Muscle of leg (tissue), 16 donors: ENCODE measurements at places on chromosomes 16 and 17. TPM values are rescaled to one million over a fixed set of nuclear protein-coding genes. Genes with fewer than 3 reads are reported as not detected.

DNA sequence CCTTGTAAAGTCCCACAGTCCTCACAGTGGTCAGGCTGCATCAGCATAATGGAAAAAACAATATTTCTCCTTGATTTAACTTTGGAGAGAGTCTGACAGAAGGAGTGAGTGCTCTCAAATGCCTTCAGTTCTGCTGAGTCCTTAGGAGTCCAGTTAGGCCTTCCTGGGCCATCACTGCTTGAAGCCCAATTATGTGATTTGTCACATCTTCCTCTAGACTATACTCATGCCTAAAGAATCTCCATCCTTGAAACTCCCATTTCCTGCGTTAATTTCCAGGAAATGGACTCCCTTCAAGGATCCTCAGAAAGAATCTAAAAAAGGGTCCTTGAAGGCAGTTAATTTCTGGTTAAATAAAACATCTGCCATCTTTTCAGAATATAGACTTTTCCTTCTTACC, 52.8 kb downstream of the SLFN5 start:
- DNase-seq, result no peak
- H3K36me3 ChIP-seq, result no peaks in the 10 kb centered on the region
- no peaks in the 10 kb centered on the region for H3K4me1 ChIP-seq
- H3K27me3 ChIP-seq, result no peaks in the 10 kb centered on the region

GRCh38 chr16:7037495-7037894, 295.1 kb upstream of the RBFOX1 start:
- no peak overlapping the region for H3K27ac ChIP-seq
- H3K4me1 ChIP-seq, result no peaks in the 10 kb centered on the region
- no peaks in the 10 kb centered on the region for H3K36me3 ChIP-seq

DNA sequence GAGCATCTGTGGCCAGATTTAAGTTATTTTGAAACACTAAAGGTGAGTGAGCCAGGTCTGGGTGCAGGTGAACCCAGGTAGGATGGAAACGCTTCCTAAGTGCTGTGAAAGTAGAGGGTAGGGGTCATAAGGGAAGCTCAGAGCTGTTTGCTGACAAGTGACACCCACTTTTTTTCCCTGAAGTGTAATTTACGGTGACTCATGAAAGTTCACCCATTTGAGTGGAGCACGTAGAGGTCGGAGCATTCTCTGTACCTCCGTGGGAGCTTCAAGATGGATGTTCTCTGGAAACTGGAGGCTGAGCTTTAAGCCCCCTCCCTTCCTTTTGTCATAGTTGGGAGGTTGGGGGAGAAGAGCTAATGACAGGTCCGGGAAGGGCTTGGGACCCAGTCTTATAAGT, 44.3 kb downstream of the MPRIP start:
- no peak overlapping the region for H3K27ac ChIP-seq
- peaks cover 72% of the 10 kb centered on the region for H3K36me3 ChIP-seq
- no peak for DNase-seq
- H3K4me3 ChIP-seq, result no peak overlapping the region
- no peaks in the 10 kb centered on the region for H3K27me3 ChIP-seq

DNA sequence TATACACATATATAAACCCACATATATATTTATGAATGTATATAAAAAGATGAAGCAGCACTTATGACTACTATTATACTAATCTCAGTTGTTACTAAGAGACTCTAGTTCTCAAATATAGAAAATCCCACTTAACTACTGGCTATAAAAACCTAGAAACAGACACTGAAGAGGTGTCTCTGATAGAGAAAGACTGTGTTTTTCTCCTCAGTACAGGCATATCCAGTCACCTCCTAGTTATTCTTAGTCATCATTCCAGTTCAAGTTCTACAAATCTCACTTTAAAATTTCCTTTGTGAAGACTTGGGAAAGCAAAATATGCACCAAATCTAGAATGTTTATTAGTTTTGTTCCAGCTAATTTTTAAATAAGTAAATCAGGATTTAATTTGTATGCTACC, 93.9 kb downstream of the STH start:
- H3K27ac ChIP-seq, result no peak overlapping the region
- peaks cover 9% of the 10 kb centered on the region for H3K36me3 ChIP-seq
- H3K4me3 ChIP-seq, result no peak overlapping the region
- H3K27me3 ChIP-seq, result no peaks in the 10 kb centered on the region
- H3K4me1 ChIP-seq, result no peaks in the 10 kb centered on the region
- no peak for DNase-seq

DNA sequence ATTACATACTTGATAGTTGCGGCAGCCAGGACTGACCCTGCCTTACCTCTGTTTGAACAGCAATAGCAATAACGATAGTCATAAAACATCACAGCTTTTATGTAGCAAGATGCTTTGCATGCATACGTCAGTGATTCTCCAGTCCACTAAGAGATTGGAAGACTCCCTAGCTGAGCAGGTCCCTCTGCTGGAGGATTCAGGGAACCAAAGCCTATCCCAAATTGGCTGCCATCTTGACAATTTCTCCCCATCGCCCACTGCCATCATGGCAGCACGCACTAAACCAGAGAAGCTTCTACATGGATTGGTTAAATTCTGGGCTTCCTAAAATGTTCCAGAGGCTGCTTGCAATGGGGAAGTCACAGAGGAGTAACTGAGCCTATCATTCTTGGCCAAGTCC, 360.6 kb upstream of the XYLT1 start:
- H3K27ac ChIP-seq, result no peak overlapping the region
- H3K4me3 ChIP-seq, result no peak overlapping the region
- H3K36me3 ChIP-seq, result no peaks in the 10 kb centered on the region
- no peaks in the 10 kb centered on the region for H3K4me1 ChIP-seq
- H3K27me3 ChIP-seq, result no peaks in the 10 kb centered on the region

DNA sequence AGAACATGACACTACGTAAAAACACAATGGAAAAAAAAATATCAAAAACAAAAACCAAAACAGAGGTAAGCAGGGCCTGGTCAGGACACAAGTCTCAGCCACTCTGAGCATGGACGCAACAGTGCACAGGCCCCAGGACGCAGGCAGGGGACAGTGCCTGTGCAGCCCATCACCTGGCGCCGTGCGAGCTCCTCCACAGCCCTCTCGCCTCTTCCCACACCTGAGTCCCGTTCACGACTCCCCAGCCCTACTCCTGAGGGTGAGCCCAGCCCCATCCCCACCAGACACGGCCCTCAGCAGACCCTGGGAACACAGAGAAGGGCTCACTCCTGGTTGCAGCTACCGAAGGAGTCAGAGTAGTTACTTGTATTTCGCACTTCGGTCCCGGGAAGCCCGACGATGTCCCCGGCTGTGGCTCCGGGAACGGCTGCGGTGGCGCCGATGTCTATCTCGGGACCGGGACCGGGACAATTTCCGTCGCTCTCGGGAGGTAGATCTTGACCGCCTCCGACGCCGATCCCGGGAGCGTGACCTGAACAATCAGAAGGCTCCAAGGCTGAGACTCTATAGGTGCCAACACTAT, 9.4 kb downstream of the HBQ1 start:
- no peak overlapping the region for H3K27ac ChIP-seq
- H3K4me3 ChIP-seq, result no peak overlapping the region
- no peaks in the 10 kb centered on the region for H3K27me3 ChIP-seq
- H3K4me1 ChIP-seq, result no peaks in the 10 kb centered on the region
- DNase-seq, result no peak

- H3K4me3 ChIP-seq, result no peak overlapping the region
- peaks cover 21% of the 10 kb centered on the region for H3K4me1 ChIP-seq
- no peak overlapping the region for H3K27ac ChIP-seq
- H3K27me3 ChIP-seq, result no peaks in the 10 kb centered on the region
- DNase-seq, result no peak
- H3K36me3 ChIP-seq, result peaks cover 33% of the 10 kb centered on the region
These were observed 4.7 kb downstream of the PLEKHG4 start for GRCh38 chr16:67283826-67284555.

Gene KRT34
- not detected for total RNA-seq

Gene SSTR5
- not detected for total RNA-seq

Gene ZG16
- total RNA-seq, result not detected

DNA sequence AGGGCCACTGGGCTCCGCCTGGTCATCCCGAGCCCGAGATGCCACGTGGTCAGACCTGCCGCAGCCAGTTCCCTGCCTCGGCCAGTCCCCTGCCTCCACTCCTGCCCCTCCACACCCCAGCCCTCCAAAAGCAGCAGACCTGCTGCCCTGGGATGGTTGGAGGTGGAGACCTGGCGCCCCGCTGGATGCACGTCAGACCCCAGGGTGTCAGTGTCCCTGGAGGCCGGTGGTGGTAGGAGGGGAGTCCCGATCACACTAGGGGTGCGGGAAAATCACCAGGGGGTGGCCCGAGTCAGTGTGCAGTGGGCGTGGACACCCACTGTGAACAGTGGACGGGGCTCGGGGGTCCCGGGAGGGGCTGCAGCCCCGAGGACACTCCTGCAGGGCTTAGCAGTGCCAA, 26.9 kb downstream of the TPSG1 start:
- H3K4me3 ChIP-seq, result no peak overlapping the region
- no peak overlapping the region for H3K27ac ChIP-seq
- H3K4me1 ChIP-seq, result peaks cover 4% of the 10 kb centered on the region
- no peak for DNase-seq

GRCh38 chr16:10871157-10871991, 5.6 kb upstream of the CIITA start:
- no peak overlapping the region for H3K4me3 ChIP-seq
- H3K4me1 ChIP-seq, result peaks cover 13% of the 10 kb centered on the region
- no peaks in the 10 kb centered on the region for H3K36me3 ChIP-seq
- peaks cover 4% of the 10 kb centered on the region for H3K27me3 ChIP-seq

Gene MYH13
- total RNA-seq, result 0.31 TPM

- peaks cover 19% of the 10 kb centered on the region for H3K27me3 ChIP-seq
- no peaks in the 10 kb centered on the region for H3K36me3 ChIP-seq
- DNase-seq, result no peak
These were observed 58.8 kb downstream of the SLFN11 start for GRCh38 chr17:35314415-35315216.

GRCh38 chr17:80645706-80646325, 101.2 kb downstream of the RPTOR start:
- H3K4me1 ChIP-seq, result peaks cover 16% of the 10 kb centered on the region
- H3K4me3 ChIP-seq, result no peak overlapping the region
- H3K27ac ChIP-seq, result no peak overlapping the region
- no peaks in the 10 kb centered on the region for H3K36me3 ChIP-seq

GRCh38 chr17:7285679-7286078, 4.2 kb downstream of the SLC2A4 start:
- H3K27me3 ChIP-seq, result peaks cover 52% of the 10 kb centered on the region
- no peak overlapping the region for H3K4me3 ChIP-seq
- H3K27ac ChIP-seq, result no peak overlapping the region

GRCh38 chr16:2429034-2429770, at the start of gene CCNF:
CCNF (plus strand) TSS chr16:2429447; CDS start chr16:2429482, 35 bp downstream.
- H3K27ac ChIP-seq, result peak within 1 kb of the TSS; percentile 86
- DNase-seq, result peak; percentile 99
- H3K4me1 ChIP-seq, result peaks cover 21% of the 10 kb centered on the region

Gene CES4A
- total RNA-seq, result 2.4 TPM

DNA sequence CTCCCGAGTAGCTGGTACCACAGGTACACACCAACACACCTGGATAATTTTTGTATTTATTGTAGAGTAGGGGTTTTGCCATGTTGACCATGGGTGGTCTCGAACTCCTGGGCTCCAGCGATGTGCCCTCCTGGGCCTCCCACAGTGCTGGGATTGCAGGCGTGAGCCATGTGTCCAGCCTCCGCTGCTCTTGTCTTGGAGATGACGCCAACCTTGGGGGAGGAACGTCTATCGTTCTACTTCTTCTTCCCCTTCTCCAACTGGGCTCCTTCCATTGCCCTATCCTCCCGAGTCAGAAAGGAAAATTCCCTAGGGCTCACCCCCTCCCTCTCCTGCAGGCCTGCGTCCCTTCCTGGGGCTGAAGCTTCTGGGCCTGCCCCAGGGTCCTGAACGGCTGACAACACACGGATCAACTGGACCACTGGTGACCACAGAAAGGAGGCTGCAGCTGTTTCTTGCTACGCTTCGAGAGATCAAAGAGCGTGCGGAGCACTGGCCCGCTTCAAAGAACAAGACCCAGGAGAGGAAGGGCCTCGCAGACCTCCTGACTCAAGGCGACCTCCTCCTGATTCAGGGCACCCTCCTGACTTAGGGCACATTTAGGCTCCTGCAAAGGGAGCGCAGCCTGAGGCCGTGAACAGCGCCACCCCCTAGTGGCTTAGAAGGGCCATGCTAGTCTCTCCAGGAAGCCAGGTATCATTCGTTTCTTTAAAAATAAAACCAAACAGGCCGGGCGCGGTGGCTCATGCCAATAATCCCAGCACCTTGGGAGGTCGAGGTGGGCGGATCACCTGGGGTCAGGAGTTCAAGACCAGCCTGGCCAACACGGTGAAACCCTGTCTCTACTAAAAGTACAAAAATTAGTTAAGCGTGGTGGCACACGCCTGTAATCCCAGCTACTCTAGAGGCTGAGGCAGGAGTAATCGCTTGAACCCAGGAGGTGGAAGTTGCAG, 48.5 kb upstream of the HELZ start:
- DNase-seq, result peak; percentile 56
- H3K27me3 ChIP-seq, result no peaks in the 10 kb centered on the region
- H3K4me1 ChIP-seq, result peaks cover 26% of the 10 kb centered on the region
- H3K27ac ChIP-seq, result no peak overlapping the region

Gene CD300E
- total RNA-seq, result 0.09 TPM

- DNase-seq, result no peak
- no peak overlapping the region for H3K27ac ChIP-seq
- H3K4me1 ChIP-seq, result peaks cover 2% of the 10 kb centered on the region
- H3K36me3 ChIP-seq, result no peaks in the 10 kb centered on the region
- H3K4me3 ChIP-seq, result no peak overlapping the region
These were observed 557.7 kb downstream of the MAF start for GRCh38 chr16:79042886-79043285.

DNA sequence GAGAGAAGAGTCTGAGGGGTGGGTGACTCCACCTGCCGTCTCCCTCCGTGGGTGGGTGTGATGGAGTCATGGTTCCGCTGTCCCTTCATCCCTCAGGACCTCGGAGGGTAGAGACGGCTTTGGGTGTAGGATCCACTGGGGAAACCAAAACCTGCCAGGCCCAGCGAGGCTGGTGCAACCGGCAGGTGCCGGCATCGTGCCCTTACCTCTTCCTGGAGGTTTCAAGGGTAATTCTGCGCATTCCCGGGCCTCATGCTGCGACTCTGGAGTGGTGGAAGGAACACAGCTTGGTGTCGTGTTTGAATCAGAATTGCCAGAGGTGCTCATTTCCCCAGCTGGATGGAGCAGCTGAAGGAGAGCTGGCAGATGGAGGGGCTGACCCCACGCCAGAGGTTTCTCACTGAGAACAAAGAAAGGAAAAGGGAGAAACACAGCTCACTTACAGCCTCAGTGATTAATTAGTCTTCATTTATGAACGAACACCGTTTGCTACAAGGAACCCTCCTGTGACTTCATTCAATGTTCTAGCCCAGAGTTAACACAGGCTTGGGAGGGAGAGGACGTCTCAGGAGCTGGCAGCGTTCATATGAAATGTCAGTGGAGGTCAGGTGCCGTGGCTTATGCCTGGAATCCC, 16.3 kb upstream of the ATP2A3 start:
- peaks cover 2% of the 10 kb centered on the region for H3K27me3 ChIP-seq
- H3K4me1 ChIP-seq, result peaks cover 25% of the 10 kb centered on the region
- H3K4me3 ChIP-seq, result no peak overlapping the region
- H3K36me3 ChIP-seq, result no peaks in the 10 kb centered on the region
- DNase-seq, result no peak
- no peak overlapping the region for H3K27ac ChIP-seq

DNA sequence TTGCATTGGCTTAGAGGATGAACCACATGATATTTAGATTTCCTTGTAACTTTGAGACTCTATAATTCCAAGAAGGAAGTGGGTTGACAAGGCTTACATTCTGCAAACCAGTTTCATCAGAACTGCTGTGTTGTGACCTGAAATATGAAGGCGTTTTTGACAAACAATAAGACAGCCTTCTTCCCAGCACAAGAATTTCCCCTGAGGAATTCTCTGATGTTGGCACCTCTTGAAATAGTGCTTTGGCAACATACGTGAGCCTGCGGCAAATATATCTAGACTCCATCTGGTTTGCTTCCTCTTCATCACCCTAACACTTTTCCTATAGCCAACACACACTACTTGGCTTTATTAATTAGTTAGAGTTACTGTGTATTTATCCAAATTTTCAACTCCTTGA, 585.5 kb upstream of the SOX9 start:
- H3K4me1 ChIP-seq, result no peaks in the 10 kb centered on the region
- no peak overlapping the region for H3K27ac ChIP-seq
